Stimulated activated CD4-positive, alpha-beta T cell treated with anti-CD3 and anti-CD28 coated beads, Interleukin-1b, Interleukin-23, amount 100 ng/mL, for 48 hours (primary cell): ENCODE measurements at places on chromosomes 3 and 15.

DNA sequence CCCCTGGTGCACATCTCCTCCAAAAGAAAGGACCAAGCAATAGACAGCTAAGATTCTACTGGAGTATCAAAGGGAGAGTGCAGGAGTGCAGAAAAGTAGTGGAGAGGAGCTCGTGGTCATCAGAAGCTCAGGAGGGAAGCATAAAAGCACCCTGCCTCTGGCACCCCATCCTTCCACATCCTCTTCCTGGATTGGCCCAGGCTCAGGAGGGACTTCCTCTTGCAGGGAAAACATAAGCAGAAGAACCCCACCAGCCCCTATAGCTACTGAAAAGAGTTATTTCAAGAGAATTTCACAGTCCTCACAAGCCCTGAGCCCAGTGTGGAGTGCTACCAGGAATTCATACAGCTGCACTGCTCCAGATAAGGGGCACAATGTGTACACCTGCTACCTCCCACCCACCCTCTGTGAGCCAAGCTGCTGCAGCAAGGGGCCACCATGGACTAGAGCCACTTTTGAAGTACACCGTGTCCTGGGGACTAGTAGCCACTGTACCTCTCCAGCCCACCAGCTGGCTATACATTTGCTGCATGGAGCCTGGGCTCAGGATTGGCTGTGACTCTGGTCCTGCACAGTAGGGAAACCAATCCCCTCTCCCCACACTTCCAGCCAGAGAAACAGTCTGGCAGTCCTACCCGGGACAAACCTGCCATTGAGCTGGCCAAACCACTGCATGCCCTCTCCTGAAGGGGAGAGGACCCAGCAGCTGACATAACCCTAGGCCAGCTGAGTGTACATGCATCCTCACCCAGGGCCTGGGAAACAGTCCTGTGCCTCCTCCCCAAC is 43.0 kb downstream of the CD200R1 start:
- DNase-seq: no peak

DNA sequence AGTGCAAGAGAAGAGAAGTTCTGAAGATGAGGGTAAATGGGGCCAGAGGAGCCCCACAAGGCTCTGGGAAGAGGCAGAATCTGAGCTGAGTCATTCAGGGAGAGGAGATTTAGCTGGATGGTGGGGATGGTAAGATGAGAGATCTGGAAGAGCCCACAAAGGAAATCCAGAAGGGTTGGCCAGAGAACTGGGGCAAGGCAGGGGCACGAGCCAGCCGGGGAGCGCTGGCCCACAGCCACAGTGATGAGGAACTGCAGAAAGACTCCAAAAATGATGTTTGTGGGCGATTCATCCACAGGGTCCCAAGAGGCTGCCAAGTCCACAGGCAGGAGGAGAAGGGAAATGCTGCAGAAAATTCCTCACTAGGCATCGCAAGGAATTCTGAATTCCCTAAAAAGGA is 75.9 kb upstream of the ATP2B2 start:
- DNase-seq: no peak

DNA sequence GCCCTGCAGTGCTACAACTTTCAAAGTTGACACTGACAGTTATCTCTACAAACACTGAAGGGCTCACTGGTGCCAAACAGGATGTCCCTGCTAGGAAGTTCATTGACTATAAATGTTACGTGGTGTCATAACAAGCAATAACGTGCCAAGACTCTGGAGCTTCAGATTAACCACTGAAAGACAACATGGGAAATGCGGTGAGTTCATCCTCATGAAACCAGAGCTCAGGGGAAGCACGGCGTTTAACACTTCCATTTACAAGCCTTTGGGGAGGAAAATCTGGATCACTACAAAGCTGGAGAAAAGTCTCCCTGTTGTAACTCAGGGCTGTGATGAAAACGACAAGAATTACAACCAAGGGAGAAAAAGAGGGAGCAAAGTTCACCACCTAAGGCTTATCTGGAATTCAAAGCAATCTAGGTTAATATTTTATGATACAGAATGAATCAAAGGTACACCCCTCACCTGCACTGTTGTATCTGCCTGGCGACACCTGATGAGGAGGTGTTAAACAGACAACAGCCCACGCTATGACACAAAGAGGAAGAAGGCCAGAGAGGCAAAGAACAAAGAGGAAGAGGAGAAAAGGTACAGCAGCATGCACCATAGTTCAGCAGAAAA is 27.0 kb downstream of the SHQ1 start:
- peak; percentile 5 for DNase-seq

- DNase-seq: no peak
Observed at GRCh38 chr3:18512007-18512406, 86.9 kb upstream of the SATB1 start.

- DNase-seq: no peak
Observed at GRCh38 chr3:38088126-38089078, 48.5 kb downstream of the ACAA1 start.

- DNase-seq: peak; percentile 16
Observed at GRCh38 chr3:37864904-37865303, 3.2 kb downstream of the CTDSPL start.

DNA sequence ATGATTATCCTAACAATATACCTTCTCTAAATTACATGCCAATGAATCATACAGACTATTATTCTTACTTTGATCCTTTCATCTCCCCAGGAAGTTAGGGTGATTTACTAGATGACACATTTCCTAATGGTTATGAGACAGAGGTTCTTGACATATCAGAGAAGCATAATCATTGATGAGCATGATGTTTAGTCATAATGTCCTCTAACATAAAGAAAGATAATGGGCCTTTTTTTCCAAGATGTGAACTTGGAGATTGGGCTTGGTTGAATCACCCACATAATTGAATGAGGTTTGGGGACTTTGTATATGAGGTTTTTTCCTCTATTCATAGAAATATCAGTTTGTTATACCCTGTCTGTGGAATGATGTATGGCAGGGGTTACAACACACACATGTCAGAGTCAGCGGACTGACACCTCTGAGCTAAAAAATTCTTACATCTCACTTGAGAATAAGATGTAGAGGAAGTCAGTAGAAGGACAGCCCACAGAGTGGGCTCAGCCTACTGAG is 69.7 kb upstream of the DCBLD2 start:
- DNase-seq: no peak

- no peak for DNase-seq
Observed at GRCh38 chr3:158260392-158260791, 150.5 kb downstream of the RSRC1 start.

DNA sequence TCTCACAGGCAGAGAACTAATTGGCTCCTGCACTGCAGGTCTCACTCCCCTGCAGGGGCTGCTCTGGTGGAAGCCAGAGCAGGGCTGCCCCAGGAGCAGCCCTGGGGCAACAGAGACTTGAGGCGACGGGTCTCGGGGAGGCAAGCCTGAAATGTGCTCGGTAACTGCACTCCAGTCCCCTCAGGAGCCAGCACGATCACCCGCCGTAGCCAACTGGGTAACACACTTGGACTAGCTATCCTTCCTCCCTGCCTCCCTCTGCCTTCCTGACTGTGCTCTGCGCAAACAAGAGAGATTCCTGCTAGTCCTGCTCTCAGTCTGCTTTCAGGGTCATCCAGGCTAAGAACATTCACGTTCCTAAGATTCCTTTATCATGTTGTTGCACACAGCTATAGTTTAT is 140.7 kb upstream of the NSMCE3 start:
- DNase-seq: no peak
